ENCODE measurements at places on chromosomes 11 and 22. TPM values are rescaled to one million over a fixed set of nuclear protein-coding genes. Genes with fewer than 3 reads are reported as not detected.

DNA sequence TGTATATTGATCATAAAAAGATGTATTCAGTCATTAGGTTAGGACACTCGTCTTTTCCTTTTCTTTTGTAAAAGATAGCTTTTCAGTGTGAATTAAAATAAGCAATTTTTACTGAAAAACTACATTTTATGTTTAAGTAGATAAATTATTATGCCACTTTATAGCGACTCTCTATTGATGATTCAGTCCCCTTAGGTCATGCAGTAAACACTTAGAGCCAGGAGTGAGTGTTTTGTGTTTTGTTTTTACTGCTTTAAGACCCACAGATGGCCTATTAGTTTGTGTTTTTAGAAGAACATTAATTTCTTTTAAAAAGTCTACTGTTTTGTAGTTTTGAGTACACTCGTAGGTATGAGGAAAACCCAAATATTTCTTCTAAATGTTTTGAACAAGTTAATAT, 86.6 kb downstream of the YAP1 start:
- DNase-seq = no peak

DNA sequence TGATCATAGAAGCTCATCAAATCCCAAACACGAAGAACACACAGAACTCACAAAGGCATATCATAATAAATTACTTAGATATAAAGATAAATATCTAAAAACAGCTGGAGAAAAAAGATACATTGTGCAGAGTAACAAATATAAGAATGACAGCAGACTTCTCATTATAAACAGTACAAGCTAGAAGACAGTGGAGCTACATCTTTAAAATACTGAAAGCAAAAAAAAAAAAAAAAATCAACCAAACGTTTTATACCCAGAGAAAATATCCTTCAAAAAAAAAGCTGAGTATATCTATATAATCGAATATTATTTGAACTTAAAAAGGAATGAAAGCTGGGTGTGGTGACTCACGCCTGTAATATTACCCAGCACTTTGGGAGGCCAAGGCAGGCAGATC, 90.0 kb downstream of the SBF2 start:
- no peak for DNase-seq

GRCh38 chr11:115806056-115806455, 301.8 kb upstream of the CADM1 start:
- DNase-seq = no peak

- peak; percentile 10 for DNase-seq
Measured at GRCh38 chr11:117832511-117832910, 8.0 kb upstream of the FXYD2 start.

- no peak for DNase-seq
Measured at GRCh38 chr22:32546496-32546895, 71.9 kb downstream of the FBXO7 start.

GRCh38 chr11:61881397-61881796, 9.9 kb downstream of the FADS3 start:
- no peak for DNase-seq

DNA sequence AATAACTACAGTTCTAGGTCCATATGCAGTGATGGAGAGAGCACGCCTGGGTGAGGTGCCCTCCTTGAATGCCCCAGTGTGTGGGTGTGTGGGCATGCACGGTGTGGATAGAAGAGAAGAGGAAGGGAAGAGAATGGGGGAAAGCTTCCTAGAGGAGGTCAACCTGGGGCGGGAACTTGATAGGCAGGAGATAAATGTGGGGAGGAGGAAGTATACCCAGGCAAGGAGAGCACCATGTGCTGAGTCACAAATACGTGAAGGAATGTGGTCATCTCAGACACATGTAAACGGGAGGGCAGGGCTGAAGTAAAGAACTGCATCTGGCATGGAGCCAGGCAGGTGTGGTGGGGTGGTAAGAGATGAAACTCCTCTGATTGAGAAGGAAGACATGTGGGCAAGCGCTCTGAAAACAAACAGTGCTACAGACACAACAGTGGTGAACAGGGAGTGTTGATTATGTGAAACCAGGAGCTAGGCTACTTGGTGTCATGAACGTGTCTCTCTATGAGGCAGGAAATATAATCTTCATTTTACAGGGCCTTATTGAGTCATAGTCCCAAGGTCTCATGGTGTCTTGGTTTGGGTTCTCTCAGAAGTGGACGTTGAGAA, 61.5 kb upstream of the EED start:
- no peak for DNase-seq

GRCh38 chr11:64762674-64763525, 3.1 kb upstream of the PYGM start:
- DNase-seq = no peak

DNA sequence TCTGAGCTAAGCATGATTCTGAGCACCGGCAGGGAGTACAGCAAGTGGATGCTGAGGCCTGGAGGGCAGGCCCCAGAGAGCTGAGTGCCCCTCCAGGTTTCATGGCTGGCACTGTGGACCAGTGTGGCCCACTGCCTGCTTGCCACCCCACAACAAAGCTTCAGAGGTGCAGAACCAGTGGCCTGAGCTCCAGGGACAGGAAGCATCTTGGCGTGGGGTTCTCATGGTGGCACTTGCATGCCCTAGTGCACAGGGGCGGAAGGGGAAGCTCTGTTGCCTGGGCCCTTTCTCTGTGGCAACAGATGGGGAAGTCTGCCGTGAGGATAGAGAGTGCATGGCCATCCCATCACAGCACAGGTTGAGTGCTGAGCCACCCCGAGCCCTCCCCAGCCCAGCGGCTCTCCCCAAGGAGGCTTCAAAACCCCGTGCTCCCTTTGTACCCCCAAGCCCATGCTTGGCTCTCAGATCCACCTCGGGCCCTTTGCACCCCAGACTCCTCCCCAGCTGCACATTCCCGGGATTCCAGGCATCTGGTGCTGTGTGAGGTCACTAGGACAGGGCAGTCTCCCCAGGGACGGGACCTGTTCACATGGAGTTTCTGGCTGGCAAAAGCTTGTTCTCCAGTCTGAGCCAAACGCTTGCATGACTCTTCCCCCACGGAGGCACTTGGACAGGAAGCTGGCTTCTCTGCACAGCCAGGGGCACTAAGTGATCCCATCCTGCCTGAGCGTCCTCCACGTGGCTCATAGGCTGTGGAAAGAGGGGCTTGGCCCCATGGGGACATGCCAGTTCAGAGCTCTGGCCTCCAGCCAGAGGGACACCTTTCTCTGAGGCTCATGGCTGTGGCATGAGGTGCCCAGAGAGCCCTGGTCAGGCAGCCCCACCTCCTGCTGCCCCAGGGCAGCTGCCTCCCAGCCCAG, 4.2 kb downstream of the SLC25A1 start:
- DNase-seq = no peak

Gene SYT8
- total RNA-seq = not detected

Gene LYVE1
- 20.3 TPM for total RNA-seq

Gene ABCG4
- total RNA-seq = 15.4 TPM

All from dorsolateral prefrontal cortex (tissue), 122 donors.